ENCODE measurements at places on chromosomes 6 and 20. TPM values are rescaled to one million over a fixed set of nuclear protein-coding genes. Genes with fewer than 3 reads are reported as not detected.

Gene MAS1
- total RNA-seq: 0.29 TPM

Gene RPS6KA2
- 43.4 TPM for total RNA-seq

Gene PRKN
- 7.6 TPM for total RNA-seq

Gene BFSP1
- 0.93 TPM for total RNA-seq

Gene BEND6
- total RNA-seq: 18.5 TPM

Gene CRYBG1
- 5.5 TPM for total RNA-seq

Gene NOX3
- total RNA-seq: not detected

Gene SPEF1
- not detected for total RNA-seq

Gene EYA2
- 9.1 TPM for total RNA-seq

Gene FLRT3
- total RNA-seq: 1.3 TPM

Gene HUS1B
- 1.2 TPM for total RNA-seq

DNA sequence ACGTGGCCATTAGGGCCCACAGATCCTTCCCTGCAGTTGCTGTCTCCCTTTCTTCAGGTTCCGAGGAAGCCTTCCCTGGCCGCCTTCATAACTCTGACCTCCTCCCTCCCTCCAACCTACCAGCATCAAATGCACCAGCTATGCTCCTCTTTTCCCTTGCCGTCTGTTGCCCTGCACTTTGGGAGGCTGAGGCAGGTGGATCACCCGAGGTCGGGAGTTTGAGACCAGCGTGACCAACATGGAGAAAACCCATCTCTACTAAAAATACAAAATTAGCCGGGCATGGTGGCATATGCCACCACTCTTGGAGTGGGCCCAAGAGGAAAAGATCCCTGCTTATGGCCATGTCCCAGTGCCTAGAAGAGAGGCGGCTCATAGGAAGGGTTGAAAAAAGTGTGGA lies 31.8 kb downstream of the RNASET2 start:
- peak; percentile 42 for DNase-seq

DNA sequence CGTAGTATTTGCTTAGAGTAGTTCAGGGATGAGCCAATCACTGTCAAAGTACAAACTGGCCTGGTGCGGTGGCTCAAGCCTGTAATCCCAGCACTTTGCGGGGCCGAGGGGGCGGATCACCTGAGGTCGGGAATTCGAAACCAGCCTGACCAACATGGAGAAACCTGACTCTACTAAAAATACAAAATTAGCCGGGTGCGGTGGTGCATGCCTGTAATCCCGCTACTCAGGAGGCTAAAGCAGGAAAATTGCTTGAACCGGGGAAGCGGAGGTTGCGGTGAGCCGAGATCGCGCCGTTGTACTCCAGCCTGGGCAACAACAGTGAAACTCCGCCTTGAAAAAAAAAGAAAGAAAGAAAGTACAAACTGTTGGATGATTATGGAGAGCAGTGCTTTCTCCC lies 27.5 kb upstream of the JARID2 start:
- peak; percentile 51 for DNase-seq

DNA sequence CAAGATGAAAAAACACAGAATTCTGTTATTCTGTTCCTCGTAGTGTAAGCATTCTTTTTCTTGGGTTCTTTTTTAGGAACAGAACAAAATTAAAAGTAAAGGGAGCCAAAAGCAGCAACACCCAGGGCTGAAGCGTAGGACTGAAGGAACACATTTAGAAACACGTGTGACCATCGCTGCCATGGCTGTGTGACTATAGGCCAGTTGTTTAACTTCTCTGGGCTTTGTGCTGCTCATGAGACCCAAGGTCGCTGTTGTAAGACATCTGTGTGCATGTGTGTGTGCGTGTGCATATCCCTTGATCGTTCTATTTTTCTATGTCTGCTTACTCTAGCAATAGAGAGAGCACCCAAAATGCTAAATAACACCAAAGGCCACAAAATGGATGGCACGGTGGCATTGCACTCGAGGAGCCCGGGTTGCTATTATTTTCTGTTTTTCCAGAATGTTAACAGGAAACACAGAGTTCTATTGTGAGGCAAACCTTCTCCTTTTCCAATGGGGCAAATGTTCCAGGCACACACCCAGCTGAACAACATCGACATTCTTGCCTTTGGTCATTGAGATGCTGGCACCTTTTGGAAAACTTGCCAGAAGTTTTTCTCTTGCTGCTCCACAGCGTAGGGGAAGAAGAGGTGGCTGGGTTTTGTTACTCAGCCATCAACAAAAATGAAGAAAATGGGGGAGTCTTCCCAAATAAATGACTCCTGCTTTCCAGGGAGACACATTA lies 267.8 kb upstream of the ECI2 start:
- no peak for DNase-seq

DNA sequence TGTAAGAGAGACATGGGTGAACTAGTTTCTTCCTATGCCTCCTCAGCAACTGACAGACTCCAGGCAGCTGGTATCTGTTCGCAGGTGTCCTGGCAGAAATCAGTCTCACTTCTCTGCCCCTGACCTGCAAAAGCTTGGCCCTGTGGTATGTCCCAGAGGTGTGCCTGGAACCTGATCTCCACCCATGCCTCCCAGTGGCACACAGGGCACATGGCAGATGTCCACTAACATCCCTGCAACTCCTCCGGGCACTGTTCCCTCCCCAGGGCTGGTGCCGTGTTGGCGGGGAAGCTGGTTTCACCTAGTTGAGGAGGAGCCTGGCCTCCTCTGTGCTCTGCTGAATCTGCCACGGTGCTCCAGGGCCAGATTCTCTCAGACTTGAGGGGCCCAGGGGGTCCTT lies 123.3 kb upstream of the GGTLC1 start:
- no peak for DNase-seq

DNA sequence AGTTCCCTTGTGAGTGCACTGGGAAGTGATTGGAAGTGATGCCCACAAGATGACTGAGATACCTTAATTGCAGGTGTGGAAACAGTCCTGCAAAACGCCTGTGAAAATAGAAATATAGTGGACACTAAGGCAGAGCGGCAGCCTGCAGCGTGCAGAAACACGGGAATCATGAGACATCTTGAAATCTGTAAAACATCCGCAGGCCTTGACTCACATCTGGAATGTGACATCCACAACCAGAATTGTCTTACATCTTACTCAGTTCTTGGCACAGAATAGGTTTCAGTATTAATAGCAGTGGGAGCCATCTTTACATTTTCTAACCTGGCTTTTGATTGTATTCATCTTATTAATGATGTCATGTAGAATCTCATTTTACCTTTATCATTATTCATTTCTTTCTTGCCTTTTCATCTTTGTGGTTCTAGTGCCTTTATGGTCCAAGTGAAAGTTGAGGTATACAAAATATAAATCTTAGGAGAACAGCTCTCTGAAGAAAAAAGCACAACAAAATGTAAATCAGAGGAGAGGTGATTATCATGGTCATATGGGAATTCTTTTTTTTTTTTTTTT lies 44.6 kb downstream of the CDYL start:
- no peak for DNase-seq

- no peak for DNase-seq
Measured at GRCh38 chr6:161370880-161371279, 97.0 kb upstream of the AGPAT4 start.

GRCh38 chr20:56373942-56374341 lies 15.2 kb downstream of the FAM210B start:
- DNase-seq: no peak

- DNase-seq: no peak
Measured at GRCh38 chr6:41132254-41132653, 21.9 kb downstream of the TREML1 start.

GRCh38 chr20:64212755-64213154 lies 42.8 kb upstream of the PCMTD2 start:
- no peak for DNase-seq

- DNase-seq: no peak
Measured at GRCh38 chr20:14415467-14415866, 78.1 kb upstream of the FLRT3 start.

DNA sequence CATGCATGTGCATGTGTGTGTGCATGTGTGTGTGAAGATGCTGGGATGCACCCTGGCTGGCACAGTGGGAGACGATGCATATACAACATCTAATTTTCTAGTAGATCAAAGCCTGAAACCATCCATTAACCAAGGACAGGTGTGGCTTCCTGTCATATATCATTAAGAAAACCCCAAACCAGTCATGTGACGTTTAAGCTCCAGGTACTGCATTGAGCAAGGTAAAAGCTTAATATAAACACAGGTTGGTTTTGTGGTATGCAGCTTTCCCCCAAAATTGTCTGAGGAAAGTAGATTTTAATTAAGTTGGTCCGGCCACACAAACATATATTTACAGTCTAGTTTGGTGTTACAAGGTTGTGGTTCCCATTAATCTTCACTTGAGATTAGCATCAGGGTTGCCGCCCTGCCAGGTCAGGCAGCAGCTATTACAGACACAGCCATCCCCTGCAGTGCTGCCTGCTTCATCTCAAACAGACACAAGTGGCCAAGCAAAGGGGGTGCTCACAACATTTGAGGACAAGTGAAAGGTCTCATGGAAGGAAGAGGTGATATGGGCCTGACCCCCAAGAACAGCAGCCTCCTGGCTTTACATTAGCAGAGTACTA lies 48.6 kb upstream of the NAA20 start:
- no peak for DNase-seq

- no peak for DNase-seq
Measured at GRCh38 chr6:126767711-126768110, 350.8 kb upstream of the RSPO3 start.

DNA sequence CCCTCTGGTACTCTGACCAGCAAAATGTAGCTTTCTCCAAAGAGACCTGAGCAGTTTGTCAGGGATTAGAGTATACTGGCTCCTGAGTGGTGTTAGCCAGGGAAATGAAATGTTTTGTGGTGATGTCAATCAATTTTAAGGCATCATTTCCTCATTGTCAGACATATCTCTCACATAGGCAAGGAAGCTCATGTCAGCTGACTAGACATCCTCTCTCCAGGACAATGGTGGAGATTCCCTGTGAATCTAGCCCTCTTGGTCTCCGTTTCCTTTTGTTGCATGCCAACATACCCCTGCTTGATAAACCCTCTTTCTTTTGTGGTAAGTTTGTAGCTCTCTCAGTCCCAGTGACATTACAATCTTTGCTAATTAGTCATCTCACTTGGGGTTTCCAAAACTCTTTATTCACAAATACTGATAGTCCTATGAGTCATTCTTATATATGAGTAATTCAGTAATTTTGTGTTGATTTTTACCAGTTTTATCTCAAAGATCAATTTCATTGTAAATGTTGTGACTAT lies 135.6 kb upstream of the PTPRK start:
- no peak for DNase-seq

GRCh38 chr20:7586481-7586880 lies 353.8 kb downstream of the HAO1 start:
- DNase-seq: no peak

DNA sequence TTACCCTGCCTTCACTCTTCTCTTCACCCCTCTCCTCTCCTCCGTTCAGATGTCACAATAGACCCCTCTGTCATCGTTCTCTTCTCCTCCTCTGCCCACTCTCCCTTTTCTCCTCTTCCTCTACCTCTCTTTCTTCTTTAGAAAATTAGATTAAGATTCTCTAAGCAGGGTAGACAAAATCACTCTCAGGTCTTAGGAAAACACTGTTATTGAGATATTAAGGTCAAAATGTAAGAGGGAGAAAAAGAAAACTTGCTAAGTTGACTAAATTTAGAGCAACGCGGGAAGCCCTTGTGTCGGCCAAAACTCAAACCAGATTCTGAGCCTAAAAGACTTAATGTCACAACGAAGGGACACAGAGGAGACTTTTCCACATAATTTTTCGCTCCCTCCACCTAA lies 22.1 kb upstream of the ZNF184 start:
- DNase-seq: no peak

DNA sequence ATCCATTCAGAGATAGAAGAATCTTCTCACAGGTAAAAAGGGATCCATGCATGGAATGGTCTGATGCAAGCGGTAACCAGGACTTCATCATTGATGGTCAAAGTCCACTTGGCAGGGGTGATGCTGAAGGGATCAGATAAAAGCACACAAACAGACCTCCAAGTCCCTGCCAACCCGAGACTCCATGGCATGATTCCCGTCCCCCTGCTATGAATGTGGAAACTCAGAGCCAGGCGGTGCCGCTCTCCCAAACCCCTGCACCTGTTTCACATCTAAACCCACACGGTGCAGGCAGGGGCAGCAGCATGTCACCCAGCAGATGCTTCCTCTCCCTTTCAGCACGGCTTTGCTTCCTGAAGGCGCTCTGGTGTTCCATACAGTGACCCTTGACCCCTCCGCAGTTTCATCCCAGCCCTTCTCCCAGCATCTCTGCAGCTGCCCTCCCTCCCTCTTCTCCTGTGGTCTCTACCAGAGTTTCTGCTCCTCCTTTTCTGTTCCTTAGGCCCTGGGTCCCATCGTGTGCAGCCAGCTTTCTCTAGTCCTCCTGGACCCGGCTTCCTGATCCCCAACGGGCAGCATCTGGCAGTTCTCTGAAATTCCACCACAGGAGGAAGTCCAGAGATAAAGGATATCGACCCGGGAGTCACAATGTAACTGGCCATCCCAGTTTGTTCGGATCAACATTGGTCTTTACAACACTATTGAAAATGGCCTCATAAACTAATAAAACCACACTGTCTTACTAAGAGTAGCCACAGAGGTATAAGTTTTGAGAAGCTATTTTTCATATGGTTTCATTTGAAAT lies 235.0 kb downstream of the TTLL2 start:
- peak; percentile 76 for DNase-seq
